ENCODE measurements at places on chromosomes 2 and 18.

- no peak for DNase-seq
These were observed 20.6 kb upstream of the TMEM163 start for GRCh38 chr2:134739236-134739878.

DNA sequence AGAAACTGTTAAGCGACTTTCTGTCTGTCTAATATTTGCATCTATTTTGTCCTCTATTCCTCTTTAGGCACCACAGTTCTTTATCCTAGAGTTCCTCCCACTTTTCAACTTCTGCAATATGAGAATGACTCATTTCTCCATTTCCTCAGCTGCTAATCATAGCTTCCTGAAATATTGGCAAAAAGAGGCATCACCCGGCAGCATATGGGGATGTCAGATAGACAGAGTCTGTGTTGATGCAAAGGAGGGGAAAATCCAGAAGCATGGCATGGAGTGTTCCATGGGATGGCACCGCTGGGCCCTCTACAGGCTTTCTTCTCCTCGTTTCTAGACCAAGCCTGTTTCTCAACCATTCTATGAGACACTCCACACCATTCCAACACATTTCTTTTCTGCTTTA lies 93.4 kb downstream of the DOCK10 start:
- DNase-seq = no peak

DNA sequence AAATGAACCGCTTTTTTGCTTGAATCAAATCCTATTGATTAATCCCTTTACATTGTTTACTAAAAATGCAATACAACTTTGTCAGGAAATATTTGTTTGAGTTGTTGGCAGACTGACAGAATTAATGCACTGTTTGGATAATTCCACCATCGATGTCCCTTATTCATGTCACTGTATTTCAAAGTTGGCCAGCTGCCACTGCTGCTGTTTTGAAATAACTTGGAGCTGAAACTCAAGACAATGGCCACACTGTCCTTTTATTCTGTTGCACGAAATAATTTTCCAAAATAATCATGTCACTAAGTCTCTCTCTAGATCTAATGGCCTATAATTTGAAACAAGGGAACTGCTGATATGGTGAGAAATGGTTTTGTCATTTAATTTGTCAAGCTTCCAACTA lies 55.2 kb upstream of the PAX3 start:
- DNase-seq = no peak

DNA sequence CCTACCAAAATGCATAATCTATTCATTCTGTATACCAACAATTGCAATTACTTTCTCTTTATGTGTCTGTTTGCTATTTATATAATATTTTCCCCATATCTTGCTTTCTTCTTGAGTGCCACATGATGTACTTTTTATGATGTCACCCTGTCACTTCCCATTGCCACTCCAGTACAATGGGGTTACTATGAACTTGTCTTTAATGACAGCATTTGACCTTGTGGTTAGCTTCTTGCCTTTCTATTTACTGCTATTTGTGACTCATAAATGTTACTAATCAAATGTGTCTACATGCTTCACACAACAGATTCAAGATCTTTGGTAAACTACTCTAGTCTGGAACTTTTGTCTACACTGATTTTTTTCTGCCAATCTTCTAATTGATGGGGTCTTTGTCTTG lies 486.3 kb downstream of the NR4A2 start:
- DNase-seq = no peak

DNA sequence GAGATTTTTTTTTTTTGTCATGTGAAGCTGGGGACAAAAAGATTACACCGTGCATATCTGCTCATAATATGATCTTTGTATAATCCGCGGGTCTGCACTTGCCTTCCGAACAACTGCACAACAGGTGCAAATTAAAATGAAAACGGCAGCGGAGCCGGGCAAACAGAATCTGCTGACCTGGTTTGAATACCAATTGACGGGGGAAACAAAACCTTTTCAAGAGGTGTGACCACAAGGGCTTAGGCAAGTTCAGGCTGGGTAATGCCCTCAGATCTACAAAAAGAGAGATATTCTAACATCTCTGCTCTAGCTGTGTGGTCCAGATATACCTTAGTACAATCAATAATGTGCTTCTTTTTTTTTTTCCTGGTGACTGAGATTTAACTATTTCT lies 88.5 kb downstream of the ZEB2 start:
- no peak for DNase-seq

DNA sequence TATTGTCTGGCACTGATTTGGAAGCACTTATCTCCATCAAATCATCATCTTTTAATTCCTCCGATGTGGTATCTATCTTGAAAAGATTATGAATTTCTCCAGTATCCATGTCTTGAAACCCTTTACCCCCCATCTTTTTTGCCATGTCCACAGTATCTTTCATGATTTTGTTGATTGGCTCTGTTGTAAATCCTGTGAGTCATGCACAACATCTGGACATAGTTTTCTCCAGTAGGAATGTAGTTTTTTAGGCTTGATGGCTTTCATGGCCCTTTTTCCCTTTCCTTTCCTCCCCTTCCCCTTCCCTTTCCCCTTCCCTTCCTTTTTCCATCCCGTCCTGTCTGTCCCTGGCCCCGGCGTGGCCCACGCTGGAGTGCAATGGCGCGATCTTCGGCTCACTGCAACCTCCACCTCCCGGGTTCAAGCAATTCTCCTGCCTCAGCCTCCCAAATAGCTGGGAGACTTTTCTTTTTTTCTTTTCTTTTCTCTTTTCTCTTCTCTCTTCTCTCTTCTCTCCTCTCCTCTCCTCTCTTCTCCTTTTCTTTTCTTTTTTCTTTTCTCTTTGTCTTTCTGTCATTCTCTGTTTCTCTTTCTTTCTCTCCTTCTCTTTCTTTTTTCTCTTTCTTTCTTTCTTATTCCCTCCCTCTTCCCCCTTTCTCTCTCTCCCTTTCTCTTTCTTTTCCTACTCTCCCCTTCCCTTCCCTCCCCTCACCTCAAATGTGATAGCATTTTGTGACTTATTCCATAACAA lies 18.4 kb upstream of the ZNF638 start:
- no peak for DNase-seq

DNA sequence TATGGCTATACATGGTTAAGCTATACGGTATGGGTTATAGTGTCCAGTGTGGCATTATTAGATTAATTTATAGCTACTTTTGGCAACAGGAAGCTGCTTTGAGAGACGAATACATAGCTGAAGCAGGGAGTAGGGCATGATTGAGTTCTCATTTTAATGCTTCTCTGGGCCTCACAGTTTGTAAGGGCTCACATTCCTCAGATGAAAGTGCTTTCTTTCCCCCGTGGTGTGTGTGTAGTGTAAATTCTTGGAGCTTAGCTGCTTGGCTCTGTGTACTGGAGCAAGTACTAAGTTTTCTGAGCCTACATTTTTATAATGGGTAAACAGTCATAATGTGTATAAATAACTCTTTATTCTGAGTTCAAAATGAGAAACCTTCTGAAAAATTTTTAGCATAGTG lies 173.7 kb downstream of the PTPRM start:
- no peak for DNase-seq

- no peak for DNase-seq
These were observed 26.5 kb upstream of the KCNF1 start for GRCh38 chr2:10885094-10885860.

DNA sequence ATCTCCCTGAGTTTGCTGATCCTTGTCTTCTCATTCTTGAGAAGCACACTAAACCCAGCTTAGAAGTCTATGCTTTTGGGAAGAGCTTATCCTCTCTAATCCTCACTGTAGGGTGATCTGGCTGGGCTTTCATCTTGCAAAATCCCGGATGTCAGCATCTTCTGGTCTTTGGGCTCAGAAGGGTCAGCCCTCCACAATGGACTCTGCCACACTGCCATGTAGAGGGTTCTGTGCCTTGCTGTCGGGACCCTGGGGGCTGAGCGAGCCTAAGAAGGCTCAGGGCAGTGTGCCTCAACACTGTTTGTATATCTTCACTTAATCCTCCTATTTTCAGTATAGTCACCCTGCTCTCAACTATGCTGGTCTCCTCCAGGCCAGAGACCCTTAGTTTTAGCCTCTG lies 102.3 kb downstream of the TGIF1 start:
- DNase-seq = no peak
